Effector memory CD4-positive, alpha-beta T cell (primary cell): ENCODE measurements at places on chromosomes 4 and X.

DNA sequence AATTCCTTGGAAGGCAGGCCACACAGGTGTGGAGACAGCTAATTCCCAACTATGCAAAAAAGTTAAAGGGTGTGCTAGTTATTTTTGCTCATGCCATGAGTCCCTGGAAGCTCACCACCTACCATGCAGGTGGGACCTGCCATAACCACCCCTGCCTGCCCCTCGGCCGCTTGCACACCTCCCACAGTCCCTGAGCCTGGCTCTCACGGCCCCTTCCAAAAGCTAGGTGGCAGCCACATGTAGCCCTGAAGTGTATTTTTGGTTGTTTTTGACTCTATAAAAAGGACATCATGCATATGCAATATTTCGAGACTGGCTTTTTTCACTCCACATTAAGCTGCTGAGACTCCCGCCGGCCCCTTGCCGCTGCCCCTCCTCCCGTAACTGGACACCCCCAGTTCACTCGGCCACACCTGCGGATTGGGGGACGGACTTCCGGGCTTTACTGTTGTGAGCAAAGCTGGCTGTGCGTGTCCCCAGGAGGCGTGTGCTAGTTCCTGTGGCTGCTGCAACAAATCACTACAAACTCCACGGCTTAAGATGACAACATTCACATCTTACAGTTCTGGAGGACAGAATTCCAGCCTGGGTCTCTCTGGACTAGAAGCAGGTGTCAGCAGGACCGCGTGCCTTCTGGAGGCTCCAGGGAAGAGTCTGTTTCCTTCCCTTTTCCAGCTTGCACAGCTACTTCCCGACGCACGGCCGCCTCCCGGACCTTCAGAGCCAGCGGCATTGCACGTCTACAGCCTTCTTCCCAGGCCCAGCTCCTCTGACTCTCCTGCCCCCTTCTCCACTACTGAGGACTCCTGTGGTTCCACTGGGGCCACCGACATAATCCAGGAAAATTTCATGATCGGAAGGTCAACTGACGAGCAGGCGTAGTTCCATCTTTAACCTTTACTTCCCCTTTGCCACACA is 24.8 kb downstream of the ZFYVE28 start:
- DNase-seq, result no peak

GRCh38 chr4:109511414-109511813 is 48.6 kb upstream of the MCUB start:
- no peak for DNase-seq

GRCh38 chr4:105709081-105709450 is 482 bp downstream of the GSTCD start:
- DNase-seq, result no peak

- no peak for DNase-seq
Observed at GRCh38 chrX:115561605-115562479, 868 bp downstream of the PLS3 start.

DNA sequence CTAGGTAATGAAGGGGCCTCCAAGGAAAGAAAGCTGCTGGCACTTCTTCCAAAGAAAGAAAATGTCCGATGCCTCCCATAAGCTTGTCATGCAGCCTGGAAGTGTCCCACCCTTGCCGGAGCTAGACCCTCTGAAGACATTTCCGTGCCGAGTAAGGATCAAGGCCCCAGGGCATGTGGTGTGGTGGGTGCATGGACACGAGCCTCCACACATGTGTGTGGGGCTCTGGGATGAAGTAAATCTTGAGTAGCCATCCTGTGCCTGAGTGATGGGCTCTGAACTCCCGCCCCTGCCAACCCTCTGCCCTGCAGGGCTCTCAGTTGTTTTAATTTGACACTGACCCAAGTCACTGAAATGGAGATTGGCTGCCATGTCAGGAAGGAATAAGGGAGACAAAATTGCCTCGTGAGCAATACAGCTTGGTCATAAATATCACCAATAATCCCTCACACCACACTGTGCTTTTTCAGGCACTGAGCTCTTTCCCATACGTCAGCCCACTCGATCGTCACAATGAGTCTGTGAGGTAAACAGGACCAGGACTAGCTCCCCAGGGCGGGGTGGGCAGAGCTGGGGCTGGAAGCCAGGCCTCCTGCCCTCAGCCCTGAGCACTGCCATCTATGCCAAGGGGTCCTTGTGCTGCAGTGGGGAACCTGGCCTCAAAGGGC is 24.6 kb downstream of the CNGA2 start:
- no peak for DNase-seq

DNA sequence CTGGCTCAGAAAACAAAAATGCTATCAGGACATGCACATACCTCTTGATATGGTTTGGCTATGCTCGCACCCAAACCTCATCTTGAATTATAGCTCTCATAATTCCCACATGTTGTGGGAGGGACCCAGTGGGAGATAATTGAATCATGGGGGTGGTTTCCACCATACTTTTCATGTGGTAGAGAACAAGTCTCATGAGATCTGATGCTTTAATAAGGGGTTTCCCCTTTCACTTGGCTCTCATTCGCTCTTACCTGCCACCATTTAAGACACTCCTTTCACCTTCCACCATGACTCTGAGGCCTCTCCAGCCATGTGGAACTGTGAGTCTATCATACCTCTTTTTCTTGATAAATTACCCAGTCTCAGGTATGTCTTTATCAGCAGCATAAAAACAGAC is 958.6 kb downstream of the TRAM1L1 start:
- no peak for DNase-seq

GRCh38 chrX:3252744-3253143 is 93.7 kb downstream of the MXRA5 start:
- no peak for DNase-seq

DNA sequence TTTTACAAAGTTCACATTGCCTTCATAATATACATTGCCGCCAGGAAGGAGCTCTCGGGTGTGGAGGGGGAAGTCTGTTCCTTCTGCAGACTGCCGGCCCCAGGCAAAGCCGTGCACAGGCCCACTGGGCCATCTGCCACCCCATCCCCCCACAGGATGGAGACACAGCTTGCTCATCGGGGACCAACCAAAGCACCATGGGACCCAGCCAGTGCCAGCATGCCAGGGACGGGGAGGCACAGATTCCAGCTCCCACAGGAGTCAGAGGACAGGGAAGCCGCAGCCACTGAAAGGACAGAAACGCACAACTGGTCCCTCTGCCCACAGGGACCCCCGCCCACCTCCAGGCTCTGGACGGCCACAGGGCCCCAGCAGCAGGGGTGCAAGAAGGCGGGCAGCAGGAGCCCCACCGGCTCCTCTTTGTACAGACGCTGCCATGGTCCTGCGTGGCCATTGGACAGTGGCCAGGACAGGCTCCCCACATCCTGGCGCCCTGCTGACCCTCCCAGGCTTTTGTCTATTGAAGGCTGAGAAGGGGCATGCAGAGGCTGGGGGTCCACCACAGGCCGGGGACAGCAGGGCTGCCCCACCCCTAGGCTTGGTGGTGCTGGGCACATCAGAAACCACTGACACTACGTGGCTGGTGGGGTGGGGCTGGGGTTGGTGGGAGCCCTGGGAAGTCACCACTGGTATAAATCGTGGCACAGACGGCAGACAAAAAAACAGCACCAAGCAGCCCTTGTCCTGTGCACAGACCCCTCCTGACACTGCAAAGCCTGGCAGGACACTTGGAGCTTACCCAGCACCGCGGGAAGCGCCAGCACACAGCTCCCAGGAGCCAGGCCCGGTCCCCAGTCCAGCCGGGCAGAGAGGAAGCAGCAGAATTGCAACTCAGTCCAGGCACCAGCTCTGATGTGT is 89.0 kb downstream of the FAM53A start:
- no peak for DNase-seq

GRCh38 chrX:139751053-139751452 is 43.1 kb upstream of the MCF2 start:
- no peak for DNase-seq

- no peak for DNase-seq
Observed at GRCh38 chrX:15747626-15748173, 9.6 kb downstream of the CA5B start.

- no peak for DNase-seq
Observed at GRCh38 chrX:121579016-121579760, 531.8 kb downstream of the GLUD2 start.

DNA sequence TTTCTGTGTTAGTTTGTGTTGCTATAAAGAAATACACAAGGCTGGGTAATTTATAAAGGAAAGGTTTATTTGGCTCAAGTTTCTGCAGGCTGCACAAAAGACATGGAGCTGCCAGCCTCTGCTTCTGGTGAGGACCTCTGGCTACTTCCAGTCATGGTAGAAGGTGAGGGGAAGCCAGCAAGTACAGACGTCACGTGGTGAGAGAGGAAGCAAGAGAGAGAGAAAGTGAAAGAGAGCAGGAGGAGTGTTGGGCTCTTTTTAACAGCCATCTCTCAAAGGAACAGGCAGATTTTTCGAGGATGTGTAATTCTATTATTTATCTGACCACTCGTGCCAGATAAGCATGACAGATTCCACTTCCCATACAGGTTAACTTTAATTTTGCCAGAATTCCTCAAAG is 1199.1 kb downstream of the ADGRL3 start:
- no peak for DNase-seq

- no peak for DNase-seq
Observed at GRCh38 chr4:14345356-14345775, 656.9 kb upstream of the CPEB2 start.

- no peak for DNase-seq
Observed at GRCh38 chr4:52949336-52949735, 87.2 kb downstream of the RASL11B start.

GRCh38 chr4:148828291-148828690 is 386.1 kb upstream of the NR3C2 start:
- no peak for DNase-seq

GRCh38 chrX:96761566-96761965 is 76.9 kb downstream of the DIAPH2 start:
- no peak for DNase-seq

DNA sequence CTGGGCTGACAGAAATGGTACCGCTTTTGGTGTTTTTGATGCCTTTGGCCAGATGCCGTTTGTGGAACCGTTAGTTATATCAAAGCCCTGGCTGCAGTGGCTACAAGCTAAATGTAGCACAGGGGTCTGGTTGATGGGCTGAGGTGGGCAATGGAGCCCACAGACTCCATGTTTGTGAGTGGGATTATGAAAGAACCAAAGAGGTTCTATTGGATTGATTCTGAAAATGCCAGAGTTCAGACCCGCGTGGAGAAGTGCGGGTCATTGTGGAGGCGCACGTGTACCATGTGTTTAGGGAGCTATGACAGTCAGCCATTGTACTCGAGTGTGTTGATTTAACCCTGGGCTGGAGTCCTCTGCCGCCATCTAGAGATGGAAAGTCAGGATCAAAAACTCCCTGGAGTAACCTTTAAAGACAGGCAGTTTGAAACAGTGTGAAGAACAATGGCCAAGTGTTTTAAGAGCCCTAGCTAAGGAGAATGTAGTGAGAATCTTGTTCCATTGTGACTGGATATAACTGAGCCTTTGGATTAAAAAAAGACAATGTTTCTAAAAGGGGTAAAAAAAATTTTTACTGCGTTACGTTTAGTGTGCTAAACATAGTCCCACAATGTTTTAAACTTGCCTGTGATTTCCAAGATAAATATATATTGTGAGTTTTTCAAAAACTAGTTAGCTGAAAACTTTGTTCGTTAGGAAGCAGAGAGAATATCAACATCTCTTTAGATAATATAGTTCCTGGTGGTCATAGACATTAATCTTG is 12.7 kb downstream of the ART3 start:
- no peak for DNase-seq

- no peak for DNase-seq
Observed at GRCh38 chr4:83605744-83606172, 69.8 kb downstream of the GPAT3 start.

DNA sequence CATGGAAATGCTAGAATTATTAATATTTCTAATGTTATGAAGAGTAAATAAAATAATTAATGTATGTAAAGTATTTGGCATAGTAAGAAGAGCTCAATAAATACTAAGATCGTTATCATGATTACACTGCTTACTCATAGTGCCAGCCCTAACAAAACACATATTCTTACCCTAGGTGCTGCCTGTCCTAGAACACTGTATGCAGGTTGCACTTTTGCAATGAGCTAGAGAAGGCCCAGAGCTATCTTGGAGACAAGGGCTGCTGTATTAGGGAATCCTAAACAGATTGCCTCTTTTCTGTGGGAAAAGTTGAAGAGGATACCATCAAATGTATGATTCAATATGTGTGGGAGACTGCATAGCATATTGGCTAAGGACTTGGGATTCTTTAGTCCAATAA is 48.0 kb upstream of the TMEM164 start:
- no peak for DNase-seq

- DNase-seq, result no peak
Observed at GRCh38 chrX:107374132-107374531, 75.3 kb upstream of the FRMPD3 start.

- DNase-seq, result no peak
Observed at GRCh38 chr4:20490734-20491133, 209.5 kb upstream of the PACRGL start.

DNA sequence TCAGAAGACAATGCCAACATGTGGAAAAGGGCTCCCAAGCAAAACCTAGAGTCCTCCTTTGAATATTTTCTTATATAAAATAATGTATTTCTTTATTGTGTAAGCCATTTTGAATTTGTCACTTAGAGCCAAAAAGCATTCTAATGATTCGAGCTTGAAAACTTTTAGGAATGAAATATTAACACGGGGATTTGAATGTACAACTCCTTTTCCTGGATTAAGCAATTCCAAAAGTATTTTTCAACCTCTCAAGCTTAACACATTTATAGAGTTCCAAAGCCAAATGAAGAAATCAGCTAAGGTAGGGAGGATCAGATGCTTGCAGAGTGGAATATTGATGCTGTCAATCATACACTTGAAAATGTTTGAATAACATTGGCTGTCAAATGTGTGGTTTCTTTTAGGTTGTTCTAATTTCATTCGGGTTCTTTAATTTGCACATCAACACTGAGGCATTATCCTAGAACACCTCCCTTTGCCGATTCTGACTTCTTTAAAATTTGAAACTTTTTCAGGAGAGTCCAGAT is 67.2 kb upstream of the ETNPPL start:
- no peak for DNase-seq

GRCh38 chrX:101393530-101394305 is 2.9 kb downstream of the RPL36A start:
- DNase-seq, result no peak
